ENCODE measurements at places on chromosomes 7 and 10.

DNA sequence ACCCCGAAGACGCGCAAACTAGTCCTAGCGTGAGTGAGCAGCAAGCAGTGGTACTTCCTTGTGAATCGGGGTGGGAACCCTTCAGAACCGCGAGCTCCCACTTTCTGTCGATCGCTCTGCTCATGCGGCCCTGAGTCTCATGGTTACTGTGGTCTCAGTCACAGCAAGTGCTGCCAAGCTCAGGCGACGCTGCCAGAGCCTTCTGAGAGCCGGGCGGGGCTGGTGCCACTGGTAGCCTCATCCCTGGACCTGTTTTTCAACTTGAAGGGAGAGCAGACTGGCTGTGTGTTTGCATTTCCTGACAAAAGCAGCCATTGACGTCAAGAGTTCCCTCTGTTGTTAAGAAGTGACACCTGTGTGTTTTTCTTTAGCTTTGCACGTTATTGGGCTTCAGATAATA is 32.9 kb upstream of the BHLHA15 start:
- DNase-seq, result no peak
- no peaks in the 10 kb centered on the region for H3K36me3 ChIP-seq
- no peaks in the 10 kb centered on the region for H3K27me3 ChIP-seq

DNA sequence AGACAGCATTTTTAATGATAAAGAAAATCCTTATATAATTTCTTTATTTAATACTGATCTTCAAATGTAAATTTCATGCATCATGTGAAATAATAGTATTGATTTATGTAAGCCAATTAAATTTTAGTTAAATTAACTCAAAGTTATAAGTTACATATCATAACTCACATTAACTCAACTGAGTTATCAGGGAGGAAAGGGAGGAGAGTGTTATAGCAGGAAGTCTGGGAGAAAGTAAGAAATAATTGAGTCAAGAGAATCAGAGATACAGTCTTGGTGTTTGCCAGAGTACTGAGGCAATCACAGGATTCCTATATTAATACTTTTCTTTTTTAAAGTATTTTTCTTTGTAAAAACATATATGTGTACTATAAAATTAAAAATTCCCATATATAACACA is 4.0 kb downstream of the BICC1 start:
- H3K36me3 ChIP-seq, result no peaks in the 10 kb centered on the region
- no peak overlapping the region for H3K27ac ChIP-seq
- no peak for DNase-seq
- H3K4me3 ChIP-seq, result no peak overlapping the region
- H3K4me1 ChIP-seq, result peaks cover 7% of the 10 kb centered on the region

DNA sequence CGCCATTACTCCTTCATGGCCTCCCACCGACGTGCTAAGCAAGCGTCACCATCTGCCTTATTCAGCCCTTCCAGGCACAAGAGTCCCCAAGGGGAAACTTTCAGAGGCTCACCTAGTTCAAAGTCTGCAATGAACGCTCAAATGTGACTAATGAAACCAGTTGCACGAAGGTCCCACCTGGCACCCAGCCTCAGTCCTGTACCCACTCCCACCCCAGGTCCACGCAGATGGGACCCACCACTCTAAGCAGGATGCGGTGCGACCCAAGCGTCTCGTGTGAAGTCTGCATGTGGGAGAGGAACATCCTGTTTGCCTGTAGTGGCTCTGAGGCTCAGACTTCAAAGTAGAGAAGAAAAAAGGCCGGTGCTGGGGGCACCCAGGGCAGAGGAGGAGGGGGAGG is 40.3 kb downstream of the RGS10 start:
- H3K27ac ChIP-seq, result peak overlapping the region; percentile 59
- no peak for DNase-seq
- H3K27me3 ChIP-seq, result peaks cover 20% of the 10 kb centered on the region

- H3K36me3 ChIP-seq, result no peaks in the 10 kb centered on the region
- no peak for DNase-seq
- no peak overlapping the region for H3K27ac ChIP-seq
- peaks cover 8% of the 10 kb centered on the region for H3K4me1 ChIP-seq
Observed at GRCh38 chr7:101970801-101971200, 153.4 kb downstream of the CUX1 start.

GRCh38 chr7:50330254-50330653 is 25.7 kb downstream of the IKZF1 start:
- no peak overlapping the region for H3K27ac ChIP-seq
- no peak overlapping the region for H3K4me3 ChIP-seq
- no peak for DNase-seq
- no peaks in the 10 kb centered on the region for H3K27me3 ChIP-seq
- H3K4me1 ChIP-seq, result no peaks in the 10 kb centered on the region

DNA sequence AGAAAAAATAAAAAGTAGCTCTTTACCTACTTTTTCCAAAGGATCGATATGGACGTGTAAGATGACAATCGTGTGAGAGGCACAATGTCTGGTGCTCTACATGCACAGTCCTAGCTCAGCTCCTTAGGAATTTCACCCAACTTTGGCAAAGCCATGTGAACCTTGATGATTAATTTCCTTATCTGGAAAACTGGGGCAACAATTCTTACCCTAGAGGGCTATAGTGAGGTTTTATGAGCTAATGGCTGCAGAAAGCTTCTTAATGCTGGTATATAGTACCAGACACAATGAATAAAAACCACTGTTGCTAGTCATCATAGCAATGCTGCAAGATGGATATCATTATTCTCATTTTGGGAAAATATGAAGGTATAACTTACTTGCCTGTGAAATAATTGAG is 202.7 kb downstream of the PARD3 start:
- DNase-seq, result no peak
- no peak overlapping the region for H3K27ac ChIP-seq
- no peak overlapping the region for H3K4me3 ChIP-seq
- no peaks in the 10 kb centered on the region for H3K36me3 ChIP-seq

GRCh38 chr7:113698556-113699220 is 220.1 kb downstream of the PPP1R3A start:
- peaks cover 2% of the 10 kb centered on the region for H3K27me3 ChIP-seq
- H3K36me3 ChIP-seq, result no peaks in the 10 kb centered on the region
- no peak overlapping the region for H3K4me3 ChIP-seq
- peaks cover 12% of the 10 kb centered on the region for H3K4me1 ChIP-seq
- no peak for DNase-seq

DNA sequence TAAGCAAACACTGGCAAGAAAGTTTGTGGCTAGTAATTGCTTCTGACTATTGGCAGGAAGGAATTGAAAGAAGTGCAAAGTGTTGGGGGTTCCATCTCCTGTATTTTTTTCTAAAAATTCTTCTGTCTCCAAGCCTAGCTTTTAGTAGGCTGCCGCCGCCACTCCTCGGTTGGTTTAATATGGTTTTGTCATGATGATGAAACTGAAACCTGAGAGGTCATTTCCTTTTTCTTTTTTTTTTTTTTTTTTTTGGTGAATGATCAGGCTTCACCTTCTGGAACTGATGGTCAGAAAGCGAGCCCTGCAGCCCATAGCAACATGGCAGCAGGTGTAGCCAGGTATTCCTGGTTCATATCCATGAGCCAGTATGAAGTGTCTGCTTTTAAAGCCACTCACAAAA is 75.3 kb upstream of the AGBL3 start:
- no peaks in the 10 kb centered on the region for H3K27me3 ChIP-seq
- H3K36me3 ChIP-seq, result no peaks in the 10 kb centered on the region
- H3K27ac ChIP-seq, result no peak overlapping the region
- H3K4me3 ChIP-seq, result no peak overlapping the region
- DNase-seq, result no peak

DNA sequence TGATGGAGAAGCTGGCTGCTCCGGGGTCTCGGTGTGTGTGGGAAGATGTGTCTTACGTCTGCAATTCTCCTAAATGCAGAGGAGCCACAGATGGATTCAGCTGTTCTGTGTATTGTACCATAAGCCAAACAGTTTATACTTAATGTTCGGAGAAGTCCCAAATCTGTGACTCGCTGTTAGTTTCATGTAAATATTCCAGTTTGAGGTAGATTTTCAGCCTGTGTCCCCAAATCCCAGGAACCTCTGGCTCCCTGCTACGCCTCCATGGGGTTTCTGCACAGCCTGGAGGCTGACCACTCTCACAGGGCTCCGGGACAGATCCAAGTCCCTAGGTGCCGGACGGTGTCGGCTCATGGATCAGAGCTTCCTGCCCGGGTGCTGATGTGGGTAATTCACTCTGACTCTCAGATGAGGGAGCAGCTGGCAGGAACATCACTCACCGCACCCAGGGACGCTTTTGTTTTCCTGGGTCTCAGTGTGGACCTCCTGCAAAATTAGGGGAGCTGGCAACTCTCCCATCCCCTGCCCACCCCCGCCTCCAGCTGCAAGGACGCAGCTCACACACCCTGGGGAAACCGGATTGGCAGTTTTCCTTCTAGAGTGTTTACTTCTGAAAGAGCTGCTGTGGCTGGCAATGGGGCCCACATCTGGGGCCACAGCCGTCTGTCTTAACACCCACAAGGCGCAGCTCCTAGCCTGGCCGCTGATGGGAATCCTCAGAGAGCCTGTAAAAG is 421.1 kb upstream of the FOXK1 start:
- H3K4me3 ChIP-seq, result no peak overlapping the region
- peaks cover 12% of the 10 kb centered on the region for H3K4me1 ChIP-seq
- H3K27me3 ChIP-seq, result peaks cover 19% of the 10 kb centered on the region
- no peak for DNase-seq

DNA sequence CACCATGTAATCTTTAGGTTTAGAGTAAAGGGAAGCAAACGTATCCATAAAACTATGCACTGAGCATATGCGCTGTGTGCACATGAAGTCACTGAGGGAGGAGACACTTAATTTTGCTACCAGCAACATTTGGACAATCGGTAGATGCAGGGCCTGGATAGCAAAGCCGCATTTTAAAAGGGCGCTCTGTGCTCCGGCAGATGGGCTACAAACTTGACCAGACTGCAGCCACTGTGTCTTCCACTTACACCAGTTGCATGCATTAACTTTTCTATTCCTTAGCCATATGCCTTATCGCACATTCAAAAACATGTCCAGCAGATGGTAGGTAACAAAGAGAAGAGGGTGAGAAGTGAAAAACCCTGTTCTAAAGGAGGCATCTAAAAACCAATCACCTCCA is 18.3 kb downstream of the FAM171A1 start:
- peaks cover 7% of the 10 kb centered on the region for H3K27me3 ChIP-seq
- peak overlapping the region; percentile 72 for H3K4me3 ChIP-seq
- H3K4me1 ChIP-seq, result peaks cover 54% of the 10 kb centered on the region
- DNase-seq, result peak; percentile 52
- H3K27ac ChIP-seq, result peak overlapping the region; percentile 92

GRCh38 chr7:53602817-53603418 is 567.5 kb downstream of the POM121L12 start:
- H3K4me3 ChIP-seq, result no peak overlapping the region
- no peaks in the 10 kb centered on the region for H3K4me1 ChIP-seq
- no peaks in the 10 kb centered on the region for H3K27me3 ChIP-seq
- H3K27ac ChIP-seq, result no peak overlapping the region
- no peaks in the 10 kb centered on the region for H3K36me3 ChIP-seq

DNA sequence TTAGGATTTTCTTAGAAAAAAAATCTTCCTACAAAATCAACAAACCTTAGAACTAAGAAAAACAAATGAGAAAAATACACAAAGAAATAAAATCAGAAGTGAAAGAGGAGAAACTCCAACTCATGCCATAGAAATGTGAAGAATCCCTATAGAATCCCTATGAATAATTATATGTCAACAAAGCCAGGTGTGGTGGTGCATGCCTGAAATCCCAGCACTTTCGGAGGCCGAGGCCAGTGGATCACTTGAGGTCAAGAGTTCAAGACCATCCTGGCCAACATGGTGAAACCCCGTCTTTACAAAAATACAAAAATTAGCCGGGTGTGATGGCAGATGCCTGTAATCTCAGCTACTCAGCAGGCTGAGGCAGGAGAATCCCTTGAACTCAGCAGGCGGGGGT is 27.1 kb downstream of the ACSM6 start:
- H3K4me3 ChIP-seq, result no peak overlapping the region
- no peak overlapping the region for H3K27ac ChIP-seq
- H3K27me3 ChIP-seq, result no peaks in the 10 kb centered on the region
- H3K36me3 ChIP-seq, result peaks cover 6% of the 10 kb centered on the region
- no peak for DNase-seq

DNA sequence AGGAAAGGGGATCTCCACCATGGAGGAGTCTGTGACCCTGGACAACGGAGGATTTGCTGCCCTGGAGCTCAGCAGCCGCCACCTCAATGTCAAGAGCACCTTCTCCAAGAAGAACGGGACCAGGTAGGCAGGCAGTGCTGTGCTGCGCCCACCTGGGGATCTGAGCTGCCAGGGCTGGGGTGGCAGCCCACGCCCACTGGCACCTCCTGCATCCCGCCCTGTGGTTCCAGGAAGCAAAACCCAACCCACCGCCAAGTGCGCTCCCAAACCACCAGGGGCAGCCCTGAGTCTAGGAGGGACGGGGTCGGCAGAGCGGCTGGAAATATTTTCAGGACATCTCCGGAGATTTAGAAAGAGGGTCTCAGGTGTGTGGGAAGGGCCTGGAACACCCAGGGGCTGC is 440.3 kb upstream of the FOXK1 start:
- H3K27me3 ChIP-seq, result peaks cover 17% of the 10 kb centered on the region
- H3K36me3 ChIP-seq, result peaks cover 22% of the 10 kb centered on the region
- H3K27ac ChIP-seq, result no peak overlapping the region
- no peak overlapping the region for H3K4me3 ChIP-seq
- no peak for DNase-seq
- peaks cover 11% of the 10 kb centered on the region for H3K4me1 ChIP-seq

DNA sequence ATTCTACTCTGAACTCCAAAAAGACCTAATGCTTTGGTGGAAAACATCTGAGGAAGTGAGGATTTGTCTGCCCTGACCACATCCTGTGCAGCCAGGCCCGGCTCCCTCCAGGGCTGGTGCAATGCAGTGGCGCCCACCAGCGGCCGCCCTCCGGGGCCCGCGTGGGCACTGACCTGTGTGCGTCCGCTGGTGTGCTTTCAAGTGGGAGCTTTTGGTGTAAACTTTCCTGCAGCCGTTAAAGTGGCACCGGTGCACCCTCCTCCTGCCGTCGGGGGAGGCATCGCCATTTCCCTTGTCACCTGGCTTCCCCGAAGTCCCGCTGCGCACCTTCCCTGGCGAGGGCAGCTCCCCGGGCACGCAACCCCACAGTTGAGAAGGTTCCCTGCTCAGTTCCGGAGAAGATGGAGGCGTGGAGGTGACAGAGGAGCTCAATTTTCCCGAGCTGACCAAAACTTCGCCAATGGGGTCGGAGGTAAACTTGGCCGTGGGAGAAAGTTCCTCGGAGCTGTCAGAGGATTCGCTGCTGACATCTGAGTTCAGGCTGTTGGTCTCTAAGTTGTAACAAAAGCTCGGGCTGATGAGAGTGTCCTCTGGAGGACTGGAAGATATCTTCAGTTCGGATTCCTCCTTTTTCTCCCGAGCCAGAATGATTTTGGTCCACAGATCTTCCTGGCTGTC is 3.4 kb downstream of the KLF6 start:
- H3K27ac ChIP-seq, result peak overlapping the region; percentile 98
- H3K27me3 ChIP-seq, result peaks cover 29% of the 10 kb centered on the region
- no peak for DNase-seq

DNA sequence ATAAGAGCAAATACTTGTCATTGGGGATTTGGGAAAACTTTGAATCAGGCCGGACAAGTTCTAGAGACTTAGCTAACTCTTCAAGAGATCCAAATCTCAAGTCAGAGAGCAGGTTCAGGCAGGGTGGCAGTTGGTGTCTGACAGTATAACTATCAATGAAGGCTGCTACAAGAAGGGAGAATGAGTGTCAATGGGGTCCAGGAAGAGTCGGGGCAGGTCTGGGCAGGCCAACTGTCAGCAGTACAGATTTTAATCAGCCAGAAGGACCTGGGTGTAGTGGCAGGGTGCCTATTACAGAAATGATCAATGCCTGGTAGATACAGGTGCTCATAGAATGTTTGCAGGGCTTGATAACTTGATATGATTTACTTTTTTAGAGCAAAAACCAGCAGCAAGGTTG is 751.1 kb downstream of the GRM8 start:
- no peak overlapping the region for H3K4me3 ChIP-seq
- H3K36me3 ChIP-seq, result no peaks in the 10 kb centered on the region
- no peak overlapping the region for H3K27ac ChIP-seq
- H3K27me3 ChIP-seq, result no peaks in the 10 kb centered on the region
- DNase-seq, result no peak
